Cerebellar nuclear complex (tissue), 1 donor: ENCODE measurements at places on chromosomes 12 and 14.

- DNase-seq = no peak
These were observed 8.1 kb downstream of the PNP start for GRCh38 chr14:20477211-20477876.

- no peak for DNase-seq
These were observed 10.6 kb downstream of the ITGB7 start for GRCh38 chr12:53196486-53196885.

DNA sequence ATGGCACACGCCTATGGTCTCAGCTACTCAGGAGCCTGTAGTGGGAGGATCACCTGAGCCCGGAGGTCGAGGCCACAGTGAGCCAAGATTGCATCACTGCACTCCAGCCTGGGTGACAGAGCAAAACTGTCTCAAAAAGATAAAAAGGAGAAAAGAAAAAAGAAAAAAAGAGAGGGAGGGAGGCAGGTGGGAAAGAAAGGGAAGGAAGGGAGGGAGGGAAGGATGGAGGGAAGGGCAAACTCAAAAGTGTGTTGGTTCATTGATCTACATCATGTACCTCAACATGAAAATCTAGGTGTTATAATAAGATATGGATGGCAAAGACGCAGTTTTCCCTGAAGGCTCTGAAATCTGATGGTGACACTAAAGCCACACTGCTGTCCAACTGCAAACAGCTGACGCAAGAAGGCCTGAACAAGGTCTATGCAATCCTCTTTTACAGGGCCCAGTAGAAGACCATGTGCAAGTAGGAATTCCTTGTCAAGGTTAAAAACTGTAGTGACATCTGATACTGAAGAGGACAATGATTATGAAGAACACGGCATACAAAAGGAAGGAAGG is 143.6 kb downstream of the ITPR2 start:
- DNase-seq = no peak

- DNase-seq = no peak
These were observed 120.1 kb downstream of the TTC7B start for GRCh38 chr14:90695997-90696660.

GRCh38 chr12:85279449-85280164 is 413 bp upstream of the ALX1 start:
- DNase-seq = no peak

DNA sequence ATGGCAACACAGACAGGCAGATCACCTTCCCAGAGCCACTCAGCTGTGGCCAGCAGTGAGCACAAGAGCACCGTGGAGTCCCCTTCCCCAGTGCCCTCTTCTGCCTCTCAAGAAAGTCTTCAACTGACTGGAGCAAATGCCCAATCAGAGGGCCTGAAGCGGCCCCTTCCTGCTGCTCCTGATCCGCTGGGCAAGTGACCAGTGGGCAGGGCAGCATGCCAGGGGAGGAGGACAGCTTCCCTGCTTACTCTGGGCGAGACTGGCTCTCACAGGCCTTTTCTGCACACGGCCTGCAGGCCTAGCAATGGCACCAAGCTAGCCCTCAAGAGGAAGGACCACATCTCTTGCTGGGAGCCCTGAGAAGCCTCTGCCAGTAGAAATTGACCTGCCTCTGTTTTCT is 890 bp downstream of the KRT71 start:
- no peak for DNase-seq

- DNase-seq = no peak
These were observed 55.5 kb downstream of the PKP2 start for GRCh38 chr12:32841061-32841460.

- DNase-seq = no peak
These were observed 46.6 kb downstream of the CALM1 start for GRCh38 chr14:90443161-90444076.

DNA sequence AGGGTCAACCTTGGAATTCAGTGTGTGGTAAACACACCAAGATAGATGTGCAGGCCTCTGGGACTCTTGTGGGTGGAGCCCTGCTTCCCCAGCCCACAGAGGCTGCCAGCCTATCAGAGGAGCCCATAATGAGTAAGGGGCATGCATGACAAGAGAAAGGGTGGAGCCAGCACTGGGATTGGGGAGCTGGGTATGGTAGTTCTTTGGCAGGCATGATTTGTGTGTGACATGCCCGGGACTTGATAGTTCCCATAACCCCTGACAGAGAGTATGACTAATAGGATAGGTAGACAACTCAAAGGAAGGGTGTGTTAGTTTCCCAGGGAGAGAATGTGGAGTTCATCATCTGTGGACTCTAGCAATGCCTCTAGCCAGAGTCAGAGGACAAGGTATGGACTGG is 143.0 kb downstream of the EMP1 start:
- DNase-seq = no peak

GRCh38 chr12:98355322-98355721 is 160.1 kb upstream of the TMPO start:
- no peak for DNase-seq

- no peak for DNase-seq
These were observed 96.1 kb downstream of the TMX1 start for GRCh38 chr14:51335961-51336723.

- no peak for DNase-seq
These were observed 1.0 kb upstream of the CAMKK2 start for GRCh38 chr12:121297435-121297991.

- DNase-seq = no peak
These were observed 49.6 kb upstream of the RASSF3 start for GRCh38 chr12:64560396-64561301.

DNA sequence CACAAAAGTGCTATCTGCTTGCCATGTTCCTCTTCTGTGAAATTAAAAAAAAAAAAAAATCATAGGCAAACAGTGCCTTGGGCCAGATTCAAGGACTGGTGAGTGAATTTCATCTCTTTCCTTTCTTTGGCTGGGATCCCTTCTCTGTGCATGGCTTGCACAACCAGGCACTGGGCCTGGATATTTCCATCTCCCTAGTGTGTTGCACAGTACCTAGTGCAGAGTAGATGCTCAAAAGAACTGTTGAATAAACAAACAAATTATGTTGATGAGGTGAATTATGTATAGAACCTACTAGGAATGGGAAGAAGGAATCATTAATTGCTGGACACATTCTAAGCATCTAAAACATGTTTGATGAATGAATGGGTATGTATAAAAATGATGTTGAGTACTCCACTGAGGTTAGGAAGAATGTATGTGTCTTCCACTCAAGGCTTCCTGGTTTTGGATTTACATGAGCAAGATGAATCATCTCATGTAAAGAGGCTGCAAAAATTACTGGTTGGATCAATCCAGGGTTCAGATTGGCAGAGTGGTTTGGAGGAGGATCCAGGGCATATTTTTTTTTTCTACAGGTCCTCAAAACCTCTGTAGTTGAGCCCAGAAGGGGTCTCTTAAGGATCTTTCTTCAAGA is 93.2 kb downstream of the EMP1 start:
- no peak for DNase-seq

DNA sequence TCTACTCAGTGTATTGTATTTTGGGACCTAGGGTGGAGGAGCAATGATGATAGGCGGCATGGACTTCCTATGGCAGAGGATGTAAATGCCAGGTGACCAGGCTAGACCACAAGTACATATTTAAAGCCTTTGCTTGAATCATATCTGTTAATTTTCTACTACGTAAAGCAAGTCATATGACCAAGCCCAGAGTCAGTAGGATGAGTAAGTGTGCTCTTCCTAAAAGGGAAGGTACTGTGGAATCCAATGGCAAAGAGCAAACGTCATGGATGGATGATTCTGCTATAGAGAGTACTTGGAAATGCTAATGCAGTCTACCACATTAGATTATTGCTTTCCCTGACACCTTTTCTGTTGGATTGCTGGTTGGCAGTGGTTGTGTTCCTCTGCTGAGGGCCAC is 16.8 kb downstream of the GPATCH2L start:
- DNase-seq = no peak

DNA sequence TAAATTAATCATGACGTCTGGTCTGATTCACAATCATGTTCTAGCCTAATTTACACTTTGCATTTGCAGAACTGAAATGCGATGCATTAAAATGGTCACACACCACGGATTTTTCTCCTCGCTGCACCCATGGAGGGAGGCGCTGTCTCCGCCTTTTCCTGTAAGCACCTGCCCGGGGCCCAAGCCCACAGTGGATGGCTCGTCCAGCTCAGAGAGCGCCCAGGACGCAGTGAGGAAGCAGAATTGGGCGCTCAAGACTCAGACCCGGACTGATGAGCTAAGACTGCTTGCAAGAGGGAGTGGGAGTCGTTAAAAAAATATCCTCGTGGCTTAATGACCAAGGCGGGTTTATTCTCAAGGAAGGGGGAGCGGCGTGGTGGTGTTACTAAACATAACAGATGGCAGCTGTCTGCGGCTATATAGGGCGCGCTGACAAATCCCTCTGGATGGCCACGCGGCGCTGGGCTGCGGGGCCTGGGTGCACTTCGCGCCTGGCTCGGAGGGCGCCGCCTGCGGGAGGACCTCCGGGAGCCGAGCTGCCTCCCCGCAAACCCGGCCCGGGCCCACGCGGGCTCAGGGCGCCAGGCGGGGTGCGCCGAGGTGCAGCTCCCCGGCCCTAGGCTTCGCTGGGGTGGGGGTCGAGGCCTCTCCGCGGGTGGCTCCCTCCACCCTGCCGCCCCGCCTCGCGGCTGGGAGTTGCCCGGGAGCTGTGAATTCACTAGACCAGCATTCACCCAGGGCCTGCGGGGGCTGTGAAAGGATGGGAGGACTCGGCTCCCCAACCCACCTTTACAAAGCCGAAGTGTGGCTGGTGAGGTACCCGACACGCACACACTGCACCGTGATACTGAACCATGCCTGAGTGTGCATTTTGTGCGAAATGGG is 78.7 kb downstream of the PPM1A start:
- no peak for DNase-seq

DNA sequence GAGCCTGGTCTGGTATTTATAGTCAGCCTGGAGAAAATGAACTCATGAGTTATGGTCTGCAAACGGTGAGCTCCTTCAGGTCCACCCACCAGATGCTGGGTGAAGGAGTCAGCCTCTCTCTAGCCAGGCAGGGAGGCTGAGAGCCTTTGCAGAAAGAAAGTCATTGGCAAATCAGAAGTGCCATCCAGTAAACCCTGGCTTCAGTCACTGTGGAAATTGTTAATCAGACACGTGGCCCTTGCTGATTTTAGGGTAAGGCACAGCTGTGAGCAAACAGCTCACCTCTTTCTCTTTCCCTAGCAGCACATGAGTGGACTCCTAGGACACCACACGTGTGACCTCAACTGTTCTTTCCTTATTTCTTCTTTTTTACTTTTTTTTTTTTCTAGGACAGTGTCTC is 44.9 kb downstream of the CHST11 start:
- DNase-seq = no peak
